ENCODE measurements at places on chromosomes 1 and 21. TPM values are rescaled to one million over a fixed set of nuclear protein-coding genes. Genes with fewer than 3 reads are reported as not detected.

Gene IL19
- total RNA-seq: not detected

Gene FMN2
- total RNA-seq: 0.61 TPM

Gene RBP7
- 6.2 TPM for total RNA-seq

Gene CDK18
- 38.5 TPM for total RNA-seq

Gene PDC
- total RNA-seq: not detected

Gene PRAMEF26
- total RNA-seq: not detected

GRCh38 chr1:164058198-164058597, 500.8 kb upstream of the PBX1 start:
- no peak for DNase-seq
- H3K4me1 ChIP-seq: no peaks in the 10 kb centered on the region
- no peaks in the 10 kb centered on the region for H3K27me3 ChIP-seq

DNA sequence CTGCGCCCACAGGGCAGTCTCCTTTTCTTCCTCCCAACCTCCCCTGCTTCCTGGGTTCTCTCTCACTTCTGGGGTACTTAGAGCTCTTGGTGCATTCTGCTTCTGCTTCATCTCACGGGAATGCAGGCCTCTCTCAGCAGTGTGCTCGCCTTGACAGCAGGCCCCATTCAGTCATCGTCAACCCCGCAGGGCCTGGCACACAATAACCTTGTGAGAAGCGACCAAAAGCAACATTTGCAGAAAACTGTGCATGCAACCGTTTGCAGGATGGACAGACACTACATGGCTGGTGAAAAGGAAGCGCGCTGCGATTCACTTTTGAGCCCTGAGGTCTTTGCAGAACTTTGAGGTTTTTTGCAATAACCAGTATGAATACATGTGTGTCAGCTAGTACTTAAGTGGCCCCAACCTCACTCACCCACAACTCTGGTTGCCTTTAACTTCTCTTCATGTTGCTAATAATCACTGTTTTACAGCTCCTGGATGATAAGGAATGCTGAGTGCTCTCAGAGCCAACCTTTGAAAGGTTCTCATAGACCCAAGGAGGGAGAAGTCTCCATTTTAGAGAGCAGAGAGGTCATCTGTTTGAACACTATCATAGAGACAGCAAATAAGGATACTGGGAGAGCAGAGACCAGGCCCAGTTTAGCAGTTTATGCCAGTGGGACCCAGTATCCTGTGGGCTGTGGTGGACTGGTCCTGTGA, 2.5 kb upstream of the CD160 start:
- H3K36me3 ChIP-seq: no peaks in the 10 kb centered on the region
- H3K4me1 ChIP-seq: no peaks in the 10 kb centered on the region
- DNase-seq: no peak
- no peak overlapping the region for H3K4me3 ChIP-seq

GRCh38 chr1:111602974-111603373, 16.6 kb upstream of the RAP1A start:
- no peak overlapping the region for H3K4me3 ChIP-seq
- no peak overlapping the region for H3K27ac ChIP-seq
- no peak for DNase-seq
- no peaks in the 10 kb centered on the region for H3K4me1 ChIP-seq
- H3K27me3 ChIP-seq: 0 out of 2 replicates have a peak, but pooled peaks cover 3% of the 10 kb centered on the region

DNA sequence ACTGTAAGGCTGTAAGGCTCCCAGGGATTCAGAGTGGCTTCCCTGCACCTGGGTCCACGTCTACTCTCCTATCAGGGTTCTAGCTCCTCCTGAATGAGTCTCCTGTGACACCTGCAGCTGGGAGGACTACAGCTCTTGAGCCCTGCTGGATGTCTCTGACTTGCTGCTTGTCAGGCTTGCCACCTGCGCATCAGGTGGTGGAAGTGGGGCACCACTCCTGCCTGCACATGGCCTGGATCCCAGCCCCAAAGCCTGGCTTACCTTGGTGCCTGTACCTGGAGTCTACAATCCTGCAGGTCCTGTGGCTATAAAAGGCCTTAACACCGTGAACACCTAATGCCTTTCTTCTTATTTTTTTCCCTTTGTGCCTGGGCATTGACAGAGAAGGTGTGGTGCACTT, 82.2 kb downstream of the FAM78B start:
- DNase-seq: no peak
- H3K27me3 ChIP-seq: no peaks in the 10 kb centered on the region
- no peak overlapping the region for H3K27ac ChIP-seq
- H3K4me3 ChIP-seq: no peak overlapping the region

- no peaks in the 10 kb centered on the region for H3K36me3 ChIP-seq
- H3K27me3 ChIP-seq: no peaks in the 10 kb centered on the region
- no peak for DNase-seq
- H3K4me3 ChIP-seq: no peak overlapping the region
- H3K4me1 ChIP-seq: no peaks in the 10 kb centered on the region
Observed at GRCh38 chr1:60832367-60832766, 250.0 kb upstream of the NFIA start.

DNA sequence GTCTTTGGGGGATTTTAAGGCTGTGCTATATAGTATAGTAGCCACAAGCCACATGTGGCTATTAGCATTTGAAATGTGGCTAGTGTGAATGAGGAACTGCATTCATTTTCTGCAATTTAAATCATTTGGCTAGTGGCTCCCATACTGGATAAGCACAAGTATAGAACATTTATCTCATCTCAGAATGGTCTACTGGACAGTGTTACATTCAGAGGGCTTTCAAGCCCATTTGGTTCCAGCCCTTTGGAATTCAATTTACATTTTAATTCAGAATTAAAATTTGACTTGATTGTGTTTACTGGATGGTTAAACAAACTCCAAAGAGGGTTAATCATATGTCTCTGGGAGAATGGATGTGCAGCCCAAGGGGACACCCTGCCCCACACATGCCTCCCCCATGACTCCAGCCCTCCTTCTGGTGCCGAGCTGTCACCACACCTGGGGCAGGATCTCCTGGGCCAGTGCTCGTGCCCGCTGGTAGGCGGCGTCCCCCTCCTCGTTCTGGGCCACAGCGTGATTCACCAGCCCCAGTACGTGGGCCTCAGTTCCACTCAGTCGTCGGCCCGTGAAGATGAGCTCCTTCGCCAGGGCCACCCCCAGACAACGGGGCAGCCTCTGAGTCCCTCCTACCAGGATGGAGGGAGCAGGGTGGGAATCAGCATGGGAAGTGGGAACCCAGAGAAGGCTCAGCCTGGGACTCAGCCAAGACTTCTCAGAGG, 17.2 kb downstream of the ECHDC2 start:
- no peaks in the 10 kb centered on the region for H3K36me3 ChIP-seq
- no peaks in the 10 kb centered on the region for H3K27me3 ChIP-seq
- no peak overlapping the region for H3K27ac ChIP-seq
- H3K4me1 ChIP-seq: peaks cover 7% of the 10 kb centered on the region

All from H9 (cell line).